Activated gamma-delta T cell treated with anti-CD3 and anti-CD28 coated beads, Interleukin-2, amount 50 U/mL, for 16 hours (primary cell): ENCODE measurements at places on chromosomes 4 and X.

- no peak for DNase-seq
Observed at GRCh38 chrX:119763181-119763580, 4.8 kb downstream of the SOWAHD start.

- no peak for DNase-seq
Observed at GRCh38 chr4:118033148-118034052, 886 bp upstream of the NDST3 start.

DNA sequence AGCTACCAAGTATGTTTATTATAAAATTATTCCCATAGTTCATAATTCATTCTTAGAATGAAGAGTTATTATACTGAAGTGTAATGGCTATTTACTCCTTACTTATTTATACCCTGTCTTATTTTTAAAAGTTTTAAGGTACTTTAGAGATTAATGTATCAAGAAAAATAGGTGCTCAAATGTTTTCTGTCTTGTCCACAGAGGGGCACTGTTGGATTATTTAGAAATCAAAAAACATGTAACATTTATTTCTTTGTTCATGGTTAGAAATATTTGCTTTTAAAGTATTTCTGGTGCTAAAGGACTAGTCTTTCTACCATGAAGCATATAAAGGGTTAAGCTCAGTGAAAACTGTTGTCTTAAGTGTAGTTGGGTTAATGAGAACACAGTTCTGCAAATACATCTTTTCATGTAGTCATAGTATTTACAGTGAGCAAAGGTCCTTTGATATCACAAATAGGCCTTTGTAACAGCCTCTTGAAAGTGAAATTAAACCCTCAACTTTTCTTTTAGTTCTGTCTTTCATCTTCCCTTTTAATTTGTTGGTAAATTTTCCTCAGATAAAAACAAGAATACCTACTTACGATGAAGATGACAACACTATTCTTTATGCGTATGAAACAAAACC is 7.7 kb downstream of the SCML1 start:
- no peak for DNase-seq

DNA sequence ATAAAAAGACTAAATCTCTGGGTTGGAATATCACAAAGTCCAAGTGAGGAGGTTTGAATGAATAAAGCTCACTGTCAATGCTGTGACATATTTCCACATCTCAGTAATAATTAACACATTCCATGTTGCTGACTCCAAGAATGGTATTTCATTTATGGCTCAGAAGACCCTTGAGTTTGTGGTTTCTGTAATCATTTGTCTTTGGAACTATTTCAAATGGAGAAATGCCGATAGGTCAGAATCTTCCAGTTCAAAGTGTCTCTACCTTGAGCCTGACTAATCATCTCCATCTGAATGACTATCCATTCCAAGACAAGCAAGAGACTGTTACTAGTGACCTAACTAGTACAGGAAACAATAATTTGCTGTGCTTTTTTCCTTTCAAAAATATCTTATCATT is 24.2 kb upstream of the SLC2A9 start:
- DNase-seq: no peak
